ENCODE measurements at places on chromosomes 4 and X. TPM values are rescaled to one million over a fixed set of nuclear protein-coding genes. Genes with fewer than 3 reads are reported as not detected.

DNA sequence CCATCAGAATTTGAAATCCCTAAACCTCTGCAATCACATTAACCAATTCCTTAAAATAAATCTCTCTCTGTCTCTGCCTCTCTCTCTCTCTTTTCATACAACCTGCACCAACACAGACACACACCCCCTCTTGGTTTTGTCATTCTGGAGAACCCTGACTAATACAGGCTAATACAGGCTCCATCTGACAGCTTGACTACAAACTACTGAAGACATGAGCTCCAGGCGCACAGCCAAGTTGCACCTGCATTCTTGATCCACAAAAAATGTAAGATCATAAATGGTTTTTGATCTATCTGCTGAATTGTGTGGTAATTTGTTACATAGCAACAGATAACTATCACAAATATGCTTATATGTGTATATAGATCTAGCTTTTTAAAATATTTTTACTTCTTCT, 2414.2 kb downstream of the PCDH7 start:
- no peaks in the 10 kb centered on the region for H3K4me1 ChIP-seq
- H3K36me3 ChIP-seq: no peaks in the 10 kb centered on the region
- no peak for DNase-seq
- H3K27ac ChIP-seq: no peak overlapping the region

The GAGE13 gene
- total RNA-seq: not detected

- H3K36me3 ChIP-seq: no peaks in the 10 kb centered on the region
- no peaks in the 10 kb centered on the region for H3K4me1 ChIP-seq
- DNase-seq: no peak
- H3K27ac ChIP-seq: no peak overlapping the region
Measured at GRCh38 chr4:111449657-111450056, 695.6 kb upstream of the FAM241A start.

GRCh38 chr4:183912585-183912984, 7.5 kb downstream of the STOX2 start:
- H3K36me3 ChIP-seq: no peaks in the 10 kb centered on the region
- no peak overlapping the region for H3K4me3 ChIP-seq
- H3K4me1 ChIP-seq: no peaks in the 10 kb centered on the region
- no peak for DNase-seq
- H3K27ac ChIP-seq: no peak overlapping the region

GRCh38 chr4:102321260-102321995, 23.9 kb downstream of the SLC39A8 start:
- no peaks in the 10 kb centered on the region for H3K4me1 ChIP-seq
- DNase-seq: no peak
- H3K4me3 ChIP-seq: no peak overlapping the region
- H3K27me3 ChIP-seq: no peaks in the 10 kb centered on the region

The PNMA6E gene
- not detected for total RNA-seq

The RNF212 gene
- 3.3 TPM for total RNA-seq

DNA sequence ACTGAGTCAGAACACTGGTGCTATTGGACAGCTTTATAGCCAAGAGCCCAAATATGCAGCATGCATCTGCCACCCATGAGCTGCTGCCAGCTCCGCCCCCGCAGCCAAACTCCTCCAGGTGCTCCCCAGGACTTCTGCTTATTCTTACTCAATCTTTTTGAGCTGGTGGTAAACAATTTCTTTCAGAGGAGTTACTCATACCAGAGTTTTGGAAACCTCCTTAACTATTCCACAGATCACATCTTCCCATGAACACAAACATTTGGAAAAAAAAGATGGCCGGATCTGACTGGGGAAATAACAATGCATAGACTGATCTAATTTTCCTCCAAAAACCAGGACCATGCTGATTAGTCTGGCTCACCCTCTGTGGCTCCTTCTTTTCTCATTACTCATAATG, 399.9 kb downstream of the GPM6A start:
- H3K4me3 ChIP-seq: no peak overlapping the region
- no peaks in the 10 kb centered on the region for H3K4me1 ChIP-seq
- no peak overlapping the region for H3K27ac ChIP-seq
- DNase-seq: no peak
- H3K36me3 ChIP-seq: no peaks in the 10 kb centered on the region
- H3K27me3 ChIP-seq: no peaks in the 10 kb centered on the region

GRCh38 chr4:7647600-7648543, 213.1 kb upstream of the PSAPL1 start:
- no peaks in the 10 kb centered on the region for H3K36me3 ChIP-seq
- H3K4me1 ChIP-seq: peaks cover 44% of the 10 kb centered on the region
- H3K27ac ChIP-seq: no peak overlapping the region
- DNase-seq: no peak

GRCh38 chrX:39972340-39972739, 125.4 kb downstream of the BCOR start:
- no peak overlapping the region for H3K4me3 ChIP-seq
- peaks cover 12% of the 10 kb centered on the region for H3K4me1 ChIP-seq
- no peaks in the 10 kb centered on the region for H3K36me3 ChIP-seq

DNA sequence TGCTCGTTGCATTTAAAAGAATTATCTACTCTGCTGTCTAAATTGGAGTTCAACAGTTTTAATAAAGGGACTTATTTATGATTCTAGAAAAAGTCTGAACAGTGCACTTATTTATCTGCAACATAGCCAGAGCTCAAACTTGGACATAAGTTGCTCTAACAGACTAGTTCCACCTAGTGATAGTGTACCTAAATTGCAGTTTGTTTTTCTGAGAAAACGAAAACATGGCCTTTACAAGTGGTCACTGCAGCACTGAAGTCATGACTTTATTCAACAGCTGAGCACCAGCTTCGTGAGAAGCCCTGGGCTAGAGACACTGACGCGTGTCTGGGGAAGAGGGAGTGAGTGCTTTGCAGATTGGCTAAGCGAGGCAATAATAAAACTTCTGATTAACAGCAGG, 77.3 kb upstream of the IGSF1 start:
- H3K4me3 ChIP-seq: no peak overlapping the region
- H3K27me3 ChIP-seq: peaks cover 3% of the 10 kb centered on the region
- DNase-seq: no peak
- no peaks in the 10 kb centered on the region for H3K36me3 ChIP-seq

DNA sequence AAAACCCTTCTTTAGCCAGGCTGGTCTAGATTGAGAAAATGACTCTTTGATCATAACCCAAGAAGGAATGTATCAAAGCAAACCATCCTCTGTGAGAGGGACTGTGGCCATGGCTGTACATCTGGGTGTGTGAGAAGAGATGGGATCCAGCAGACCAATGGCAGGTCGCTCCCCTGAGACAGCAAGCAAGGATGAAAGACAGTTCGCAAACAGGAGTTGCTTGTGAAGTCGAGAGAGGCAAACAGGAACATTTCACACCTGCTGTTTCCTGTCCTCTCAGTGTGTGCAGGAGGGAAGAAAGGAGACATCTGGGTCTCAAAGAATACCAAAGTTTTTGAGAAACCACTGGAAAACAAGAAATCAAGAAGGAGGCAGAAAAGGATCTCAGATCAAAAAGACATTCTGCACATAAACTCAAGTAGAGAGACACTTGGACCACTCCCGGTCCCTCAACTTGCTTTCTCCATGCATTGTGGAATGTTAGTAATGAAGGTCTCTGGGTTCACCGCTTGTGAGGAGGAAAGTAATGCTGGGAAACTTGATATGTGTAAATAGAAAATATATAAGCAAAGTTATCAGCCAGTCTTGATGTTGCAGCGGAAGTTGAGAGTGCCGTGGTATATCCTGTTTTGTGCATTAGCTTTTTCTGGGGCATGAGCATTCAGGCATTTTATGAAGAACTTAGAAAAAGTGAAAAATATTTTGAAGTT, 327.5 kb downstream of the BMPR1B start:
- no peak for DNase-seq
- no peaks in the 10 kb centered on the region for H3K27me3 ChIP-seq
- H3K4me3 ChIP-seq: no peak overlapping the region

- no peak overlapping the region for H3K27ac ChIP-seq
- H3K4me1 ChIP-seq: no peaks in the 10 kb centered on the region
- H3K4me3 ChIP-seq: no peak overlapping the region
- no peak for DNase-seq
- no peaks in the 10 kb centered on the region for H3K36me3 ChIP-seq
- no peaks in the 10 kb centered on the region for H3K27me3 ChIP-seq
Measured at GRCh38 chrX:69107747-69108401, 57.4 kb downstream of the PJA1 start.

The GPM6B gene
- 5.3 TPM for total RNA-seq

- H3K4me3 ChIP-seq: no peak overlapping the region
- no peaks in the 10 kb centered on the region for H3K36me3 ChIP-seq
- H3K27me3 ChIP-seq: no peaks in the 10 kb centered on the region
- no peak for DNase-seq
Measured at GRCh38 chrX:12021698-12022097, 116.6 kb upstream of the FRMPD4 start.

DNA sequence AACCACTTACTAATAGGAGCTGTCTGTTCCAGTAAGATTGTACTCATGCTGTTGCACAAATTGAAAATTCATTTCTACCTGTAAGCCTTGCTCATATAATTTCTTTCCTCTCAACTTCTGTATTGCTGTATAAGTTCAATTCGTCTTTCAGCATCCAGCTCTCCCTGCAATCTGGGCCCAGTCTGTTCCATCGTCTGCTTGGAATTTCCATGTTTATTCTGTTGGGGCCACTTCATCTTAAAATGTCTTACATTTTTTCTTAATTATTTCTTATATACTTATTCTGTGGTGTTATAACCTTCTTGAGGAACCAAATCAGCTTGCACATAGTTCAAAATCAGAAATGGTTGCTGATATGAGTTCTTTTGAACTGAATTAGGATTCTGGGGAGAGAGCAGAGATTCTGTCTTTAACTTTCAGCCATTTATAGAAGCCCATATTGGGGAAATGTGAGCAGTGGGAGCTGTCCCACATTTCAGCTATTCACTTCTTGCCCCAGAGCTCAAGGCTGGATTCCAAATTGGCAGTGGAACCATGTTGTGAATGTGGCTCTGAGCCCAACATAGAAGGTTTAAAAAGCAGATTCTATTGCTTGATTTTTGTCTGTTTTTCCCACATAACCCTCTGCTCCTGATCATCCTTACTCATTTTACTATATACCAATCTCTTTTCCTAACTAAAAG, 291.9 kb downstream of the BMPR1B start:
- H3K36me3 ChIP-seq: no peaks in the 10 kb centered on the region
- no peak for DNase-seq
- H3K4me3 ChIP-seq: no peak overlapping the region

The EXOC1L gene
- not detected for total RNA-seq

DNA sequence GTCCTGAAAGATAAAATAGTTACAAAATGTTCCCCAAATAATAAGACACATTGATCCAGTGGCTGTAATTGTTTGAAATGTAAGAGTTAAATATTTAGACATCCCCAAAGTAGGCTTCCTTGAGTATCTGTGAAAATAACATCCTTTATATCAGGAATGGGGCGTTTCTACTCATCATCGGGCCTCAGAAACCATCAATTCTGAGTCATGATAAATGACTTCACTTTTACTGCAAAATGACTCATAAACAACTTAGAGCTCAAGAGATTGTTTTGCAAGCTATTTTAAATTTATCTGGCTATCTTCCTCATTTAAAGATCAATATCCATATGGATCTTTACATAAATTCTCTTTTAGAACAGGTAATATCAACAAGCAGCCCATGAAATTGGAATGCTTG, 369.4 kb upstream of the CNKSR2 start:
- H3K27me3 ChIP-seq: no peaks in the 10 kb centered on the region
- H3K27ac ChIP-seq: no peak overlapping the region
- H3K4me1 ChIP-seq: no peaks in the 10 kb centered on the region
- no peak for DNase-seq
- no peak overlapping the region for H3K4me3 ChIP-seq

DNA sequence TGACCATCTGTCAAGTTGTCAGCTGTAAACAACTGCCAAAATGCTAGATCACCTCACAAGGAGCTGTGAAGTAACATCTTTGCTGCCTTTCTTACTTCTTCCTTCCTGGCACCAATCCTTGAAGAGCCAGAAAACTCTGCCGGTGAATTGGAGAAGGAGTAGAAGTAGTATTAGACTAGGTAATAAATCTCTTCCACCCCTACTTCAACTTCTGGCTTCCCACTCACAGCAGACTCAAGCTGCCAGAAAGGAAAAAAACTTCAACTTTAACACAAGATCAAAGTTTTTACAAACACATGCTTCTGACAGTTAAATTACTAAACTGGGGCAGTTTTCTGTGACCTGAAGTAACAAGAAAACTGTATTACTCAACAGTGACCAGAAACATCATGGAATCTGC, 164.7 kb upstream of the SLC7A11 start:
- H3K27ac ChIP-seq: no peak overlapping the region
- H3K4me1 ChIP-seq: no peaks in the 10 kb centered on the region
- DNase-seq: no peak
- H3K27me3 ChIP-seq: no peaks in the 10 kb centered on the region
- no peaks in the 10 kb centered on the region for H3K36me3 ChIP-seq

- no peaks in the 10 kb centered on the region for H3K27me3 ChIP-seq
- no peaks in the 10 kb centered on the region for H3K4me1 ChIP-seq
- DNase-seq: no peak
- H3K4me3 ChIP-seq: no peak overlapping the region
- H3K36me3 ChIP-seq: no peaks in the 10 kb centered on the region
Measured at GRCh38 chr4:5812506-5813229, 80.2 kb downstream of the CRMP1 start.
